ENCODE measurements at places on chromosomes 6 and 20.

- DNase-seq = no peak
Observed at GRCh38 chr20:57555457-57556184, 5.3 kb upstream of the PCK1 start.

GRCh38 chr6:161035182-161035980 lies 43.8 kb downstream of the MAP3K4 start:
- no peak for DNase-seq

DNA sequence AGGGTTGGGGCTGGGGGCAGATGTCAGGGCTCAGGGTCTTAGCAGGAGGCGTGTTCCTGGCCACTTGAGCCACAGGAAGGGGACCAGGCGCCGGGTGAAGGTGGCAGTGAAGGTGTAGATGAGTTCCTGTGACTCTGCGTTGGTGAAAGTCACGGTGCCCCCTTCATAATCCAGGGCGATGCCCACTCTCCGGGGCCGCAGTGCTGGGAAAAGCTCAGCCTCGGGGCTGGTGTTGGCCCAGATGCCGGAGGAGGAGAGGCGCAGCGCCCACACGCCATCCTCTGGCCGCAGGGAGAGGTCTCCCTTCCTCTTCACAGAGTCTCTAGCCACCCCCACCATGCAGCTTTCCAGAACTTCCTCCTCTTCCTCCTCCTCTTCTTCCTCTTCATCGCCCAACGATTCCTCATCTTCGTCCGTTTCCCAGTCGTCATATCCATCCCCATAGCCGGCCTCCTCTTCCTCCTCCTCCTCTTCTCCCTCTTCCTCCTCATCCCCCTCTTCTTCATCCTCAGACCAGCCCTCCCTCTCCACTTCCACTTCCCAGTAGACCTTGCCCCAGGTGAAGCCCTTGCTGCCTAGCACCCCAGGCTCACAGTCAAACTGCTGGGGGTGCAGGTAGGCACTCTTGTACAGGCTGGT lies 22.6 kb downstream of the TRIM15 start:
- no peak for DNase-seq

DNA sequence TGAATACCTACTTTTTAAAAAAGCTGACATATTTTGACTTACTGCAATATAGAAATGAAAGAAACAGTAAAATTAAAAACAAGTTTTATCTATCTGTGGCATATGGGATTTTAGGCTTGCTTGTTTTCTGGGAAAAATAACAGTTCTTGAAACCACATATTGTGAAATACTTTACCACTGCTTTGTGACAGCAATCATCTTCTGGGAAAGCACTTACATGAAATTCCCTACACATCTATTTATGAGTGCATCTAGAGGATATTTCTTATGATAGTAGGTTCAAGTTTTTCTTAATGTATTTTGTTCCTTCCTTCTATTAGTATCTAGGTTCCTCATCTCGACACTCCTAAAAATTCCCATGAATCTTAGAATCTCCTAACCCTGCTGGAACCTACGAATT lies 75.2 kb downstream of the STXBP5 start:
- DNase-seq = no peak

DNA sequence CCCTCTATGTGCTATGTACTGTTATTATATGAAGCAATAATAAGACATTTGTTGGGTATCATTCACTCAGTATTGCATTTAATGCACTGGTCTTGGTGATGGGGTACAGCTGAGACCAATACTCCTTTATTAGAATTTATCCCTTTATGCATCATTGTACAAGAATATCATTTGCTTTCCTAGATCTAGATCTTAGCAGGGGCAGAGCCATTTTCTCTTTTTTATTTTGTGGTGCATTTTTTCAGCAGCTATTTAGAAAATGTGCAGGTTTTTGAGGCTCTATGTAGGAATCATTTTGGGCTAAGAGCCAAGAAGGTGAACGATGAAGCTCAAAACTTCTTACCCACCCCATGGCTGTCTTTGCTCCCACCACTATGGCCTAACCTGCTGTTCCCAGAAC lies 114.2 kb downstream of the OR2B2 start:
- no peak for DNase-seq

DNA sequence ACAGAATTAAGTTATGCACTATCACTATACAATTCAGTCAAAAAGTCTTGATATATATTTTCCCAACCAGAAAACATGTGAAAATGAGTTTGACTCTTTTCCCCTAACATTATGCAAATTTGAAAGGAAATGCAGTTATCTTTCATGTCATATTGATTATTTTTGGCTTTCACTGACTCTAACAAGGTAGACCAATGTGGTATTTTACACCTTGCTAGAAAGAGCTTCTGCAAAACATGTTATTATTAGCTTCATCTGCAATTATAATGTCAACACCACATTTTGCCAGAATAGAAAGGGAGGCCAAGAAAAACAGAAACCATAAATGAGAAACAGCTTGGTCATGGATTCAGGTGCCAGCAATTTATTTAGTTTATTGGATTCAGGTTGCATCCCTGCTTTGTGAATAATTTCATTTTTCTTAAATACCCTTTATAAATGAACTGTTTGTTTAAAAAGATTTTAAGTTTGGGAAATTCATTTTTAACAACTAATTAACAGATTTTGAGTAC lies 226.1 kb upstream of the GJE1 start:
- no peak for DNase-seq

GRCh38 chr6:52392944-52393343 lies 27.2 kb upstream of the EFHC1 start:
- DNase-seq = no peak

DNA sequence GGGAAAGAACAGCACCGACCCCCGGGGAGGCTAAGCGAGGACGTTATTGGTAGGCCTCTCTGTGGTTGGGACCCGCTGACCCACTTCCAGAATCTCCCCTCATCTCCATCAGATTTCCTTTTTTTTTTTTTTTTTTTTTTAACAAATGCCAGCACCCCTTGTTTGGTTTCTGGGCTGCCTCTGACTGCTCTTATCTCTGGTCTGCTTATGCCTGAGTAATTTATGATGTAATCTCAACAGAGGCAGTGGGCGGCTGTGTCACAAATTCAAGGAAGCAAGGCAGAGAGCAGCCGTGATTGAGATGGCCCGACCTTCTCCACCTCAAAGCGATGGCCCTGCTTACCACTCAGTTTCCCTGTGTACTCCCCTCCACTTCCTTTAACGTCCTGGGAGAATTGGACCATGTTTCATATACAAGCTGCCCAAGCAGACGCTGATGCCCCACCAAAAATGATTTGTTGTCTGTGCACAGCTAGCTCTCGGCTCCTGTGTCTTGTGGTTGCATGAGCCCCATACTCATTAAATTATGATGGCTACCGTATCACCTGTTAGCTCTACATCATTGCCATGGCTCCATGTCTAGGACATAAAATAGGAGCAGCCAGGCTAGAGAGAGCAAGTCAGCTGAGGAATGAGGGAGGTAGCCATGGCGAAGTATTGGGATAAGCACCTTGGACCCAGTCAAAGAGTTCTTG lies 98.1 kb downstream of the ZNF217 start:
- no peak for DNase-seq

- no peak for DNase-seq
Observed at GRCh38 chr6:167293088-167293589, 2.0 kb downstream of the UNC93A start.

DNA sequence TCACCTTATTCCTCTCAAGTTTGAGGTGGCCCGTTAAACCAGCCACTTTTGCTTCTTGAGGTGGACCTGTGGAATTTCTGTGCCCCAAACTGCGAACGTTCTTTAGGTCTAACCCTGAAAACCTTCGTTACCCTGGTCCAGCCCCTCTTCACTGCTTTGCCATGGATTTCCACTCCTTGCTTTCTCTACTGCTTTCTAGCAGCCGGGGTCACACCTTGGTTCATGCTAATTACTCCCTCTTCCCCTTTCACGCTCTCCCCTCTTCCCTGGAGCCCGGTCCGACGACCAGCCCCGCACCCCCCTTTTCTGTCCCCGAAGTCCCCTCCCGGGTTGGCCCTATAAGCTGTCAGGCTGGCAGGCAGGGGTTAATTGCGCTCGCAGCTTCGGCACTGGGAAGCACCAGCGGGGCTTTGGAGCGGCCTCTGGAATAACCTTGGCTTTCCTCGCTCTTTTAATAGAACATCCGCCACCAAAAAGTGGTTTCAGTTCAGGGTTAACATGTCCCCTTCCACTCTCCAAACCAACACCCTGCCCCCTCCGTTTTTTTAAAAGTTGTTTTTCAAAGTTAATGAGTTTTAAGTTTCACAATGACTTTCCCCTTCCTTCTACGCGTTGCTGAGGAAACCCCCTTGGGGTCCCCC lies 1.4 kb upstream of the HIVEP1 start:
- peak; percentile 30 for DNase-seq

DNA sequence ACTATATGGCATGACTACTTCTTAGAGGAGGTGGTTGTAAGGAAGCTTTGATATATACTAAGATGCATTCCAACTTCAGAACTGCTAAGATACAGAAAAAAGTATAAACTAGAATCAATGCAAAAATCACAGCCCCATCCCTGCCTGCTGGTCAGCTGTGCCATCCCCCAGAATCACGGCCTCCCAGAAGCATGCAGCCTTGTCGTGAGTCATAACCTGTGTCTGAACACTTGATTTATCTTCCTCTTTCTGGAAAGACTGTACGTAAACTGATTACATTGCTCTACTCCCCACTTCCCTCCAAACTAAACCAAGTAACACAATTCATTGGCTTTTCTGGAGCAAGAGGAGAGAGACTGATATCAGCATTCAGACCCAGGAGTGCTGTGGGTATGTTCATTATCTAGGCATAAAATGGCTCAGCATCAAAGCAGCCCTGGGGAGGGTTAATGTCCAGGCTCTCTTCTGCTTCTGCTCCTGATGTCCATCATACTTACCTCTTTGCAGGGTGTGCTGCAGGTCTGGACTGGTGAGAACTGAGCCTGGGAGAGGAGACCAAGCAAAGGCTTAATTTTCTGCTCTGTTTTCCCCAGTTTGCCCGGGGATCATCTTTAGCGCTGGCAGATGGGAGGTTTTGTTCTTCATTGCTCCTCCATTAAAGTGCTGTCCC lies 18.4 kb downstream of the SCP2D1 start:
- no peak for DNase-seq

DNA sequence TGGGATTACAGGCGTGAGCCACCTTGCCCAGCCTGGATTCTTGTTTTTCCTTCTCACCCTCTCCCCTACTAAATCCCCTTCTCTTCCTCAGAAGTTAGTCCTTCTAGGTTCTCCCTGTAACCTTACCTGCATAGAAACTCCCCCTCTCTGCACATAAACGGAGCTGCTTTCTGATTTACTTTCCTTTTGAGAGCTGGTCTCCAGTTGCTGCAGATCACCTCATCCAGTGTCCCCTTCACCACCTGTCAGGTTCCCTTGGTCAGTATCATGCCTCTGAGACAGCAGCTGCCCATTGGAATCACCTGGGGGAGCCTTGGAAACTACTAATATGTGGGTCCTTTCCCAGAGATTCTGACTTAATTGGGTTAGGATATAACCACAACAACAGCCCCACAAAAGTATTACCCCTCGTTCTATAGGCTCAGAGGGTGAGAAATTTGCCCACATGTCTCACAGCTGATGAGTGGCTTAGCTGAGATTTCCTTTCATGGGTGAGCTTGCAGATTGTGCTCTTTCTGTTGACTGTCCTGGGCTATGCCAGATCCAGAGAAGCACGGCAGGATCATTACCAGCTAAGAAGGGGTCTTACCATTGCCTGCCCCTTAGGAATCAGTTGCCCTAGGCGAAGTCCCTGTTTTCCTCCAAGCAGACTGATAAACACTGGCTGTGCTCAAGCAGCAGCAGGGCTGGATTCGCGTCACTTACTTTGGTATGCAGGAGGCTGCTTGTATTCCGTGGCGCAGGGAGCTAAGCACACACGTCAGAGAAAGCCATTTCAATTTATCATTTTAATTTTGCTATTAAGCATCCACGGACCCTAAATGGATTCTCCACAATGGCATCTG lies 51.3 kb downstream of the AKAP12 start:
- no peak for DNase-seq

DNA sequence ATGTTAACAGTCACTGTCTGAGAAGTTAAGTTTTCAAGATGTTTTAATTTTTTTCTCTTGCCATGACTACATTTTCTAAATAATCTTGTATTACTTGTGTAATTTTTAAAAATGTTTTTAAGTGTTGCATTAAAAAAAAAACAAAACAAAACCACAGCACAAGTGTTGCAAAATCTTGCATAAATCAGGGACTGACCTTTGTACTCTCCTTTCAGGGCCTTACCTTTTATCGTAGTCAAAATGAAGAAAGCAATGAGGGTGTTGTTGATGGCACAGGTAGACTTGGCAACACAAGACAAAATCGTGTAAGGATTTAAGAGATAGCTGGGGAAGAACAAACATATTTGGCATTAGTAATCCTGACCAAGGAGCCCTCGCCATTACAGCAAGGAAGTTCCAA lies 42.5 kb downstream of the PIGU start:
- DNase-seq = no peak

GRCh38 chr20:1313236-1313964 lies 15.5 kb downstream of the SDCBP2 start:
- peak; percentile 43 for DNase-seq

GRCh38 chr20:32536851-32537656 lies 48.1 kb downstream of the NOL4L start:
- peak; percentile 43 for DNase-seq

GRCh38 chr6:142647449-142648035 lies 297.4 kb downstream of the HIVEP2 start:
- no peak for DNase-seq

- DNase-seq = no peak
Observed at GRCh38 chr6:72781624-72782023, 159.8 kb downstream of the KCNQ5 start.

- no peak for DNase-seq
Observed at GRCh38 chr6:124958759-124959354, 3.4 kb upstream of the RNF217 start.

- no peak for DNase-seq
Observed at GRCh38 chr6:69379518-69379917, 417.3 kb downstream of the LMBRD1 start.

GRCh38 chr20:57408131-57408530 lies 16.9 kb downstream of the RBM38 start:
- no peak for DNase-seq

DNA sequence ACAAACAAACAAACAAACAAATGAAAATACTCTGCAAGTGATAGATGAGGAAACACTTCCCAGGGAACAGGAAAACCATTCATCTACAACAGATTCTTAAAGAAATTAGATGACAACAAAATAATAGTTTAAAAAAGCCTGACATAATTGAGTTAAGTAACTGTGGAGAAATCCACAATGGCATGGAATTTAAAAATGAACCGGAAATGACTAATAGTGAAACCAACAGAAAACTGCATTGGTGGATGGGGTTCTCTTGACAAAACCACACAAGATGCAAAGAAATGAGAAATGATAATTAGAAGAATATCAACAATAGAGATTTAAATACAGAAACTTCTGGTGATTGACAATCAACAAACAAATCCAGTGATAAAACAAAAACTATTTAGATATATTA lies 785.6 kb downstream of the QKI start:
- DNase-seq = no peak

GRCh38 chr20:24836661-24837299 lies 112.3 kb upstream of the CST7 start:
- DNase-seq = no peak

- DNase-seq = no peak
Observed at GRCh38 chr6:5120011-5120410, 34.9 kb downstream of the PPP1R3G start.

Data from activated T-cell treated with anti-CD3 and anti-CD28 coated beads for 48 hours (primary cell).